Stimulated activated CD4-positive, alpha-beta T cell treated with anti-CD3 and anti-CD28 coated beads, TNF-alpha, amount 100 ng/mL, for 4 hours (primary cell): ENCODE measurements at places on chromosomes 11 and 22.

GRCh38 chr11:123973816-123974215 lies 3.8 kb downstream of the OR10S1 start:
- DNase-seq: no peak

GRCh38 chr11:214083-214482 lies 6.6 kb downstream of the RIC8A start:
- DNase-seq: no peak

GRCh38 chr22:17396516-17396915 lies 27.3 kb downstream of the CECR2 start:
- no peak for DNase-seq

- no peak for DNase-seq
These were observed 52.0 kb upstream of the MMP13 start for GRCh38 chr11:103007521-103007920.

GRCh38 chr11:73787051-73787642 lies 527 bp upstream of the MRPL48 start:
- DNase-seq: no peak

GRCh38 chr11:23097891-23098290 lies 237.6 kb upstream of the CCDC179 start:
- no peak for DNase-seq

- no peak for DNase-seq
These were observed 69.8 kb upstream of the SLC25A18 start for GRCh38 chr22:17493419-17493981.

GRCh38 chr11:128629516-128630106 lies 42.3 kb upstream of the ETS1 start:
- DNase-seq: no peak

DNA sequence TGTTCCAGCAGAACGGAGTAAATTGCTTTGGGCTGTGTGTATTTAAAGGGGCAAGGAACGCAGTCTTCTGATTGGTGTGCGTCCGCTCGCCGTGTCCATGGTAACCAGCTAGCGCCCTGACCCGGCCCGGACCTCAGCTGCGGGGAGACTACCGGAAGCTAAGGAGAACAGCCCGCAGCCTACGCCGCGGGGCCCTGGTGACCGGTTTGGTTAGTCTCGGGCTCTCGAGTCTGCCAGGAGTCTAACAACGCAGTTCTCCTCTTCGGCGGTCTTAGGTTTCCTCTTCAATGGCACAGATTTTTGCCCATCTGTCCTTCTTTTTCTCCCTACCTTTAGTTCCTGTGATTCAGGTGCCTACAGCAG lies 3.5 kb upstream of the OR56A3 start:
- DNase-seq: no peak

- no peak for DNase-seq
These were observed 51.2 kb downstream of the MRTFA start for GRCh38 chr22:40585310-40585751.

DNA sequence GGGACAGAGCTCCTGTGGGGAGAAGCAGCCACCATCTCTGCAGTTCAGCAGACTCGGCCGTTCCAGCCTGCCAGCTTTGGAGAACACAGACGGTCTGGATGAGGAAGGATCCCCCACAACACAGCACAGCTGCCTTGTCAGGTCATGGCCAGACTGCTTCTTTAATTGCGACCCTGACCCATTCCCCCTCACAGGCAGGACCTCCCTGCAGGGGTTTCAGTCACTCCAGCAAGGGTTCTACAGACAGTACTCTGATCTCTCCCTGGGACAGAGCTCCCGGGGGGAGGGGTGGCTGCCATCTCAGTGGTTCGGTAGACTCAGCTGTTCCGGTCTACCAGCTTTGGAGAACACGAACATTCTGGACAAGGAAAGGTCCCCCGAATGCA lies 173.5 kb downstream of the TTC28 start:
- DNase-seq: no peak

- no peak for DNase-seq
These were observed 883.9 kb downstream of the BRD1 start for GRCh38 chr22:48943567-48944432.

- DNase-seq: no peak
These were observed 4.6 kb downstream of the DCHS1 start for GRCh38 chr11:6650980-6651379.

DNA sequence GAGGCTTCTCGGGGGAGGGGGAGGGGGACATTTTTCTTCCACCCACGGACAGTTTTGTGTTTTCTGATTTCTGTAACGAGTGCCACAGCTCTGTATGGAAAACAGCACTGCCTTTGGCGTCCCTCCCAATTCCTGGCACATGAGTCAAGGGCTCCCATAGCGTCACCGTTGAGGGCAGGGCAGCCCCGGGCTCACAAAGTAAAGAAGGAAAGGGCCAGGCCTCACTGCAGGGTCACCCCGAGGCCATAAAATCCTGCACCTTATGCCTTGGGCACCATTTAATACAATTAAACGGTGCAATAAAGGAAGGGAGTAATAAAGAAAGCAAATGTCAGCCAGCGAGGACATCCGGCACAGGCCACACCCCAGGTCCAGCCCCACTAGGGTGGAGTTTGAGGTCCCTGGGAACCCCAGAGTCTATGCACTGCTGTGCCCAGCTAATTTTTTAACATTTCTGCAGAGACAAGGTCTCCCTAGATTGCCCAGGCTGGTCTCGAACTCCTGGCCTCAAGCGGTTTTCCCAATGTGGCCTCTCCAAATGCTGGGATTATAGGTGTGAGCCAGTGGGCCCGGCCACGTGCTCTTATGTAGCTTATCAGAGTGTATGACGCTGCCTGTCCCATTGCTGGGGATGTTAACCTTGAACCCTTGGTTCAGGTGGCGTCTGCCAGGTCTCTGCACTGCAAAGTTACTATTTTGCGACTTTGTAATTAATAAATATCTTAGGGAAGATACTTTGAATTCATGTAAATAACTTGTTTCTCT lies 13.6 kb upstream of the MUC2 start:
- DNase-seq: no peak

GRCh38 chr22:17013396-17014100 lies 5.5 kb upstream of the GAB4 start:
- DNase-seq: no peak

DNA sequence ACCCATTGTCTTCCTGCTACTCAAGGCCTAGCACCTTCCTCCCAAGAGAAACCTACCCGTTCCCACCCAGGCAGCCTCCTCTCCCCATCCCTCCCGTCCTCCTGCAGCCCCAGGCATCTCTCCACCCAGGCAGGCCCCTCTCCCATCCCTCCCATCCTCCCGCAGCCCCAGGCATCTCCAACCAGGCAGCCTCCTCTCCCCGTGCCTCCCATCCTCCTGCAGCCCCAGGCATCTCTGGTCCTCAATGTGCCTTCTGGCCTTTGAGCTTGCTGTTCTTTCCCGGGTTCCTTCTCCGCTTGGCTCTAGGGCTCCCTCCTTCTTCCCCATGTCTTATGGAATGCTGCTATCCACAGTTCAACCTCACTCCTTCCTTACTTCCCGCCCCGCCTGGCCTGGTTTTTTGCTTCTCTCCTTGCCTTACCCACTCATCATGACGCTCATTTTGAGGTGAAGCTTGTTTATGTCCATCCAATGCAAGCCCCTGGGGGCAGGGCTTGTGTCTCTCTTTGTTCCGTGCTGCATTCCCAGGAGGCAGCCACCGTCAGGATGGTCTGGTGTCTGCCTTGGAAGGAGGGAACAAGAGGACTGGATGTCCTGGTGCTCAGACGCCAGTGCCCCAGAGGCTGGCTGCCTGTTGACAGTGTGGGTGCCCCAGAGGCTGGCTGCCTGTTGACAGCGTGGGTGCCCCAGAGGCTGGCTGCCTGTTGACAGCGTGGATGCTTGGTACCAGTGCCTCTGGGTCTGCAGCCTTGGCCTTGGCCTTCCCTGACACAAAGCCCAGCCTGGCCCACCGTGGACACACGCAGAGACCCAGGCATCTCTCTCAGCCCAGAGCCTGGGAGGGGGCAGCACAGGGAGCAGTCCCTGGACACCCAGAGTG lies 815.7 kb downstream of the BRD1 start:
- no peak for DNase-seq

- DNase-seq: no peak
These were observed 77.8 kb upstream of the SHISAL1 start for GRCh38 chr22:44390613-44390970.

DNA sequence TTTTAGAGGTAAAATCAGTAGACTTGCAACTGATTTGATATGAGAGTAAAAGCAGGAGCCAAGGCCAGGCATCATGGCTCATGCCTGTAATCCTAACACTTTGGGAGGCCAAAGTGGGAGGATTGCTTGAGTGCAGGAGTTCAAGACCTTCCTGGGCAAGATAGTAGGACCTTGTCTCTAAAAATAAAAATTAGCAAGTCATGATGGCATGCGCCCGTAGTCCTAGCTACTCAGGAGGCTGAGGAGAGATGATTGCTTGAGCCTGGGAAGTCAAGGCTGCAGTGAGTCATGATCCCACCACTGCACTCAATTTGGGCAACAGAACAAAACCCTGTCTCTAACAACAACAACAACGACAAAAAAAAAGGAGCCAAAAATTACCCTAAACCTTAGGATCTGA lies 13.5 kb downstream of the SGSM3 start:
- DNase-seq: no peak

DNA sequence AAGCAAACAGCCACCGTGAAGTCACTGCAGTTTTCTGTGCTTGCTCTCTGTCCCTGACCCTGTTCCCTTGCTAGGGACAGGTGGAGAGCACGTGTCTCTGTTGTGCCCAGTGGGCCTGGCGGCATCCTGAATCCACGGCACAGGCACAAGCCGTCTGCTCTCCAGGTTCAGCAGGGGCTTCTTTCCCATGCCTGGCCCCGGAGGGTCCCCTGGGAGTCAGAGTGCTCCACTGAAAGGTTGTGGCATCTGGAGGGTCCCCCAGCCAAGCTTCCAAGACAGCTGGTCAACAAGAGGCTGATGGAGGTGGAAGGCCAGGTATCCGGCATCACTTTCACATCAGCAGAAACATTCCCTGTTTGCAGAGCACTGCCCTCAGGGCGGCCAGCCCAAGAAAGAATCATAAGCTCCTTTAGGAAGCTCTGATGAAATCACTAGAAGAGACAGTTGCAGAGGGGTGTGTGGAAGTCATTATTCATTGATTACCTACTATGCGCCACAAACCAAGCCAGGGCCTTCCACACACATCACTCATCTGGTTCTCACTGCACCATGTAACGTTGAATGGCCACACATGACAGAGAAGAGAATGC lies 346.4 kb upstream of the B3GAT1 start:
- DNase-seq: no peak

DNA sequence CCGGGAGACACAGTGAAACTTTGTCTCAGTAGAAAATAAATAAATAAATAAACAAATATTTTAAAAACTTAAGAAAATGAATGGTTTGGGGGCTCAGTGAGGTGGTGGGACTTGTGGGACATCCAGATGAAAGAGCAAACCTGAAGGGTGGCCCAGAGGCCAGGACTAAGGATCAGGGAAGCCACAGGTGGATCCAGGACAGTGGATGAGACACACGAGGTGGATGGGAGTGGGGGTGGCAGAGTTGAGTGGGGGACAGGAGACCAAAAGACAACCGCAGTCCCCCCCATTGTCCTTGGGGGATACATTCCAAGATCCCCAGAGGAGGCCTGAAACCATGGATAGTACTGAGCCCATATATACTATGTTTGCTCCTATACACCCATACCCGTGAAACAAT lies 7.1 kb downstream of the RFPL1 start:
- DNase-seq: no peak

- no peak for DNase-seq
These were observed 129.9 kb upstream of the TTC12 start for GRCh38 chr11:113184498-113184897.

DNA sequence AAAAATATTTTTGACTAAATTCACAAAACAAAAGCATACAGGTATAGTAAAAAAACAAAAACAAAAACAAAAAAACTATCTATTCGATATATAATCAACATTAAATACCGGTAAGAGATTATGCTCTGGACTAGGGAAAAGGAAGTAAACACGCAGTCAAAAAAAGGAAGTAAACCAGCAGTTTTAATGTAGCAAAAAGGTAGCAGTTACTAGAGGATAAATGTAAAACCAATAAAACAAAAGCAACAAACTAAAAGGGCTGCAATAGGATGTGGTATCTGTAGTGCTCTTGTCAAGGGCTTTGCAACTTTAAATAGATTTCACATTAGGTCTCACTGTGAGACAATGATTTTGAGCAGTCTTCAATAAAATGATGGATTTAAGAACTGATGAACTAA lies 2.4 kb downstream of the TRIM22 start:
- no peak for DNase-seq

DNA sequence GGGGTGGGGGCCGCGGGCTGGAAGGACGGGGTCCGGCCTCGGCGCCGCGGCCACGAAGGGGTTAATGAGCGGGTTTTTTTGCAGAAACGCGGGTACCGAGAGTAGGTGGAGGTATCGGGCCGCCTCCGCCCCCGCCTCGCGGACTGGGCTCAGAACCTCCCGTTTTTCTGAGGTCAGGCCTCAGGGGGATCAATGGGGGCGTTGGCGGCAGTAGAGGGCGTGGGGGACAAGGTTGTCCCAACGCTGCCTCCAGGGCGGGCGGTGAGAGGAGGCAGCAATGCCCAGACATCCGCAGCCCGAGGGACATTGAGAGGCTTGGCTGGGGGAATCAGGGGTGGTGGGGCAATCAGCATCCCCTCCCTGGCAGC lies 34.8 kb upstream of the PRODH start:
- no peak for DNase-seq

- DNase-seq: no peak
These were observed 47.2 kb upstream of the CEP295 start for GRCh38 chr11:93614173-93614722.

DNA sequence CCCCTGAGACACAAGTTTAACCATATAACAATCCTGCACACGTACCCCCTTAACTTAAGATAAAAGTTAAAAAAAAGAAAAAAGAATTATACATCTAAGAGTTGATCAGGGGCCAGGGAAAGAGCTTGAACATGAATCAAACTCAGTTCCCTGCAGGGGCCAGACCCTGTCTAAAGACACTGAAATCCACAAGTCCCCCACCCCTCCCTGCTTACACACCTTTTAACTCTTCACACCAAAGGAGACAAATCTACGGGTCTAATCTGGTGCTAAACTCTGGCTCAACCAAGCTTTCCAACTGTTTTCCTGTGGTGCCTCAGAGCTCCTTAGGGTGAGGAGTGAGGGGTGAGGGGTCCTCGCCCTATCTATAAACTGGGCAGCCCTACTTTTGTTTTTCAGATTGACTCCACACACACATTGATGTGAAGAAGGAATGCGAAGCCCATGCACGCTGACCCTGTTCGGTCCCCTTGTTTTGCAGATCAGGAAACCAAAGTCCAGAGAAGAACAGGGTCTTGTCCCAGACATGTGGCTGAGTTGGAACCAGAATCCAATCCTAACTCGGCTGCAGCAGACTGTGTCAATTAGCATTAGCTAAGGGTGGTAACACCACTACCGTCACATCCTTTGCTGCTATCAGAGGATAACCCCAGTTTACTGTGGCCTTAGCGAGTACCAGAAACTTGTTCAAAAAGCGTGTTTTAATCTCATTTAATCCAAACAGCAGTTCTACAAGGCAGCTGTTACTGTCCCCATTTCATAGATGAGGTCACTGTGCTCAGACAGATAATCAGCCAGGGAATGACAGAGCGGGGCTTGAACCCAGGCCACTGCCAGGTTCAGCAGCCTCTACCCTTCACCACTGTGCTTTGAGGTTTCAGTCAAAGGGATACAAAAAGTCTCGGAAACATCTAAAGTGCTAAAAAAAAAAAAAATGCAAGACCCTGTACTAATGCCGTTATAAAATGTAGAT lies 145.2 kb upstream of the SYT13 start:
- no peak for DNase-seq
